Right renal cortex interstitium (tissue), 3 donors: ENCODE measurements at places on chromosomes 11 and 22.

DNA sequence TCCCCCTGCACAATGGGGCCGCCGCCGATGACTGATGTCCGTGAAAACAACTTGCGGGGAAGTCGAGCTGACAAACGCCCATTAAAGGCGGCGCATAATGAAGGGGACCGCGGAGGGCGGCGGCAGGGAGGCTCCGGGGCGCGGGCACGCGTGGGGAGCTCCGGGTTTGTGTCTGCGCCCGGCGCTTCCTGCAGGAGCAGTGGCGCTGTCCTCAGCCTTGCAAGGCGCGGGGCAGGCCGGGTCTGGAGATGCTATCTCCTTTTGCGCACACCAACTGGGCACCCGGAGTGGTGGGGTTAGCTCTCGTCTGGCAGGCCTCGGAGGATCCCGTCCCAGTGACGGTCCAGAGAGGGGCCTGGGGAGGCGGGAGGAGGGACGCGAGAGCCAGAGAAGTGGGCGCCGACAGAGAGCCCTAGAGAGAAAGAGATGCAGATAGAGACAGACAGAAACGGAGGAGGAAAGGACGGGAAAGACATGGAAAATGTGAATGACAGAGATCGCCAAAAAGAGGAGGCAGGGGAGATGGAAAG is 390 bp upstream of the FGF3 start:
- no peak for DNase-seq

DNA sequence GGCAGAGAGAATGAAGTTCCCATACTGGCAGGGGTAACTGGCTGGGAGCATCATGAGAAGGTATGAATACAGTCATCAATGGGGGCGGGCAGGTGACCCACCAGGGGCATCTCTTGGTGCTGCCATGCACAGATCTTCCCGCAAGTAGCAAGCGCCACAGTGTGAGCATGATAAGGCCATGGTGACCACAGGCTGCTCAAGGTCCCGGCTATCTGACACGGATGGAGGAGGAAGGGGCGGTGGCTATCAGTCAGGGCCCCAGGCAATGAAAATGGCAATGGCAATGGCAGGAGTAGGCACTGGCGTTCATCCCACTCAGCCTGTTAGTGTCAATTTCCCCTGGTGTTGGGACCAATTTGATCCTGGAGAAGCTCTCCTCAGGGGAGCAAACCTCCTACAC is 21.6 kb downstream of the ASCL2 start:
- no peak for DNase-seq

DNA sequence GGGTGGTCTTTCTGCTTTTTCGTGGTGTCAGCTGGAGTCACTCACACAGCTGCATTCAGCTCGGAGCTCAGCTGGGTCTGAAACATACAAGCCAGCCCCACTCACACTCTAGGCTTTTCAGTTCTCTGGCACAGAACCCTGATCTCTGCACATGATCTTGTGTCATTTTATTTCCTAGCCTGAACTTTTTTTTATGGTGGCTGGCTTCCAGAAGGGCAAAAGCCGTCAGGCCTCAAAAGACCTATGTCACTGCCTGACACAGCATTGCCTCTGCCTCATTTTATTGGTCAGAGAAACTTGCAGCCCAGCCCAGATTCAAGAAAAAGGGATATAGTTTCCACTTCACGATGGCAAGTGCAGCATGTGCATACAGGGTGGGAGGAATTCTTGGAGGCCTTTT is 117.8 kb downstream of the NTM start:
- DNase-seq: no peak

- DNase-seq: no peak
Measured at GRCh38 chr11:62889484-62890437, 9.1 kb downstream of the SLC3A2 start.

DNA sequence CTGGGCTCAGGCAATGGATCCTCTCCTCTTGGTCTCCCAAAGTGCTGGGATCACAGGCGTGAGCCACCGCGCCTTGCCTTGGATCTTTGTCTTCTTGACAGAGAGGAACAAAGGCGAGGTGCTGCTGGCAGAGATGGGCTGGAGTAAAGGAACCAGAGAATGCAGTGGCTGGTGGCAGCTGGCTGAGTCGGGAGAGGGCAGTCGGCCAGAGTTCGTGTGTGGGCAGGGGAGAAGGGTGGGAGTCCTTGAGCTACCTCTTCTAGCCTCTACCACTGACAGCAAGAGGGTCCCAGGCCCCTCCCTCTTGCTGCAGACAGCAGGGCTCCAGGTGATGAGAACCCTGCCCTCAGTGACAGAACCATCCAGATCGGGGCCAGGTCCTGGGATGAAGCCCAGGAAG is 86.2 kb upstream of the LINC01488 start:
- no peak for DNase-seq

DNA sequence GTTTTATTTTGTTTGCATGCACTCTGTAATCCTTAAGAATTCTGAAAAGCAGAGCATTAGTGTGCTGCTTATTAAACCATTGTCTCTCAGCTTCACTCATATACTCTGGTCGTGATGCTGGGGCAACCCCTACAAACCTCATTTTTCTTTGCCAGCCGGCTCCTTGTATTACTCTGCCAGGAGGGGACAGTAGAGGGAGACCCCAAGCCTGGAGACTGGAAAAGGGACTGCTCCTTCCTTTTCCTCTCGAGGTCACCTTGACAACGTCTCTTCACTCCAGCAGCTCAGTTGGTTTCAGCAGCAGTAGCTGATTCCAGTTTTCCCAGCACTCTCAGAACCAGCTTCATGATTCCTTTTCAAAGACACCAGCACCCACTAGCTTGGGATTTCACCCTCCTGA is 2.8 kb upstream of the JHY start:
- DNase-seq: no peak

GRCh38 chr11:61716478-61717285 is 35.8 kb upstream of the MYRF start:
- DNase-seq: no peak

GRCh38 chr22:43745411-43745770 is 66.7 kb downstream of the EFCAB6 start:
- DNase-seq: no peak

DNA sequence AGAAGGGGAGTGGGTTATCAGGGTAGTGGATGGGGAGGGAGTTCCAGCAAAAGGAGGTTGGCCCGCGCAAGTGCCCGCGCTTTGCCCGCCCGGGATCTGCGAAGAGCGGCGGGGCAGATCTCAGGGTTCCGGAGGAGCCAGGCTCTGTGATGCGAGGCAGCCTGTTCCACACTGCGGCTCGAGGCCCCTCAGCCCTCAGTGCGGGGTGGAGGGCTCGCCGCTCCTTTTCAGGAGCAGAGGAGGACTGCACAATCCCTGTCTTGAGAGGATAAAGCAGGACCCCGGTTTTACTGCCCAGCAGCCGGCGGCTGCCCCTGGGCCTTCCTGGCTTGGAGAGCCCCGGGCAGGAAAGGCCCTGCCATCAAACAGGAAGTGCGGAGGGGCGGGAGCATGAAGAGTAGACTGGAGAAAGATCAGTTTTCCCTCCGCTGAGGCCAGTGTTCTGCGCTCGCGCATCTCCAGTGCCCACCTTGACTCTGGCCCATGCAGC is 6.2 kb downstream of the SLC6A5 start:
- DNase-seq: no peak

GRCh38 chr22:24380220-24380904 is 47.0 kb upstream of the ADORA2A start:
- no peak for DNase-seq

GRCh38 chr11:125980436-125980835 is 34.6 kb downstream of the VSIG10L2 start:
- DNase-seq: no peak

DNA sequence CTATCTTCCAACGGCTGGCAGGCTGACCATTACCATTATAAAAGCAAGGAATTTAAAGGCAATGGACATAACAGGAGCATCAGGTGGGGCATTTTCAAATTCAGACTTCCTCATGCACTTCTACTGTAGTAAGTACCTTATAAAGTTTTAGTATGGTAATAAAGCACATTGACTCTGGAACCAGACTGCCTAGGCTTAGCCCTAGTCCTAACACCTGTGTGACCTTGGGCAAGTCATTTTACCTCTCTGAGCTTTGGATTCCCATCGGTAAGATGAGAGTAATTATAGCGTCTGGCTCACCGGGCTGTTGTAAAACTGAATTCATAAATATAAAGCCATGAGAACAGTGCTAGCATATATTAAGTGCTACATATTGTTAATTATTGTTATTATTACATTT is 69.2 kb upstream of the OLFML1 start:
- no peak for DNase-seq

DNA sequence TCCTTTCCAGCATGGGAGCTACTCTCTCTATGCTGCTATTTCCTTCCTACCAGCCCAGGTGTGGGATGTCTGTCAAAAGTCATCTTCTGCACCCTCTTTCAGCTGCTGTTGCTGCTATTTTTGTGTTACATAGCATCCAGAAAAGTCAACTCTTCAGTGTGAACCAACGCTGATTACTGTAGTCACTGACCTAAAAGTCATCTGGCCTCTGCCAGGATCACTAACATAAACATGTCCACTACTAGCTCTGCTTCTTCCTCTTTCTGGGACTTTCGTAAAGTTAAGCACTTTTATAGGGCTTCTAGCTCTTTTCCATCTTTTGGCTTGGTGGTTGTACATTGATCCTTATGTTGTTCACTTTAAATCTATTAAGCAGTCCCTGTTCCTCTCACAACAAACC is 90.2 kb upstream of the CARD18 start:
- no peak for DNase-seq

DNA sequence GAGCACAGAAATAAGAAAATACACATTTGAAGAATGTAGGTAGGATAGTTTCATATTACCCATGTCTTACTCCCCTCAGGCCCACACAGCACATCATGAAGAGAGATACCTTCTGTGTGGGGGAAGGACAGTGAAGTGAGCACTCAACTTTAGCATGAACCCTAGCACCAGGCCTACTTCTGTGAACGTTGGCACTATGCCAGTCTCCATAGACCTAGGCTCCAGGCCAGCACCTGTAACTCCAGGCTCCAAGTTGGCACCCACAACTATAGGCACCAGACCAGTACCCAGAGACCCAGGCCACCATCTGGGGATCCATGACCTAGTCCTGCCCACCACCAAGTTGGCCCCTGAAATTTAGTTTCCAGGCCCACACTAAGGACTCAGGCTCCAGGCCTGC is 410.9 kb downstream of the INSC start:
- no peak for DNase-seq

DNA sequence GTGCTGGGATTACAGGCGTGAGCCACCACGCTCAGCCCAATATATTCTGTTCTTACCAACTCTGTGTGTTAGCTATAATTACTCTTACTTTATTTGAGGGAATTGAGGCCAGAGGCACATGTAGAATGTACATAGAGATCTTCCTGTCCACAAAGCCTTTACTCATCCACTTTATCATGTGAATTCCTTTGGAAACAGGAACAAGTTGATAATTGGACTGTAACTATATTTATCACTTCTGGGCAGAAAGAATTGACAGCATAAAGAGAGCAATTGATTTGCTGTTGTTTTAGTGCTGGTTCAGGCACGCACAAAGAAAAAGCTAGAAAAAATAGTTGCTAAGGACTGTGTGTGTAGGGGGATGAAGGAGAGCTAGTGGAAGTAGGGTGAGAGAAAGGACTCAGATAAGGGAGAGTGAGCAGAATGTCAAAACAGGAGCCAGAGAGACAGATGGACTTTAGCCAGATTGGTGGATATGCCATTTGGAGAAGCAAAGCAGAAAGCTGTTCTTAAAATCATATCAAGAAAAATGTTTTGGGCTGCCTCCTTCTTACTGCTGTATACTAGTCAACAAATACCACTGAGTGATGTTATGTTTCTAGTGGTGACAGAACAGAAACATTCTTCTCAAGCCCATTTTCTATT is 929.8 kb upstream of the CNTN5 start:
- DNase-seq: no peak

DNA sequence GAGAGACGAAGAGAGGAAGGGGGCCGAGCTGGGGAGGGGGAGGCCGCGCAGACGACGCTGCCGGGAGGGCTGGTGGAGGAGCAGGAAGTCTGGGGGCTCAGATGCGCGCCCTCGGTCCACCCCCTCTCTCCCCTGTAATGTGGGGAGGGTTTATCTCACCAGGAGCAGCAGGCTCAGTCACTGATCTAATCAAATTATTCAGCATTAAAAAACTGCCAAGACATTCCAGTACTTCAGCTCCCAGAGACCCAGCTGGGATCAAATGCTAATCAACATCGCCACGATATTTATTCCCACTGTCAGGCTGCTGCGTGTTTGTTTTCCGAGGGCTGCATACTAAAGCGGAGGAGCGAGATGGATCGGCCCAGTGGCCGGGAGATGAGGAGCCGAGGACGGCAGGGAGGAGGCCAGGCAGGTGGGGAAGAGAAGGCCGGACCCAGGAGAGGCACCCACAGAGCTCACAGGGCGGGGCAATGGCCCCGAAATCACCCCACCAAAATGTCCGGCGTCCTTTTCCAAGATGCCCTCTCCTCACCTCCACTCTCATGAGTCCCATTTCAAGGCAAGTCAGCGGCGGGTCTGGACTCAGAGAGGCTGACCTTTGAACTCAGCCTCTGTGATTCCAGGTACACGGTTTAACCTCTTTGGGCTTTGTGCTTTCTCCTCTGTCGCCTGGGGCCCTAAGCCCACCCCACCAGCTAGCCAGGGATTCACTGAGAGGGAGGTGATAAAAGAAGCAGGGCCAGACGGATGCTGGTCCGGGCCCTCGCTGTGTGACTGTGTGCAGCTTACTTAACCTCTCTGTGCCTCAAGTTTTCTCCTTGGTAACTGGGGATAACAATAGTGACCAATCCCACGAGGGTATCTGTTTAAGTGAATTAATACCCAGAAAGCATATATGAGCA is 502.1 kb downstream of the MN1 start:
- no peak for DNase-seq

DNA sequence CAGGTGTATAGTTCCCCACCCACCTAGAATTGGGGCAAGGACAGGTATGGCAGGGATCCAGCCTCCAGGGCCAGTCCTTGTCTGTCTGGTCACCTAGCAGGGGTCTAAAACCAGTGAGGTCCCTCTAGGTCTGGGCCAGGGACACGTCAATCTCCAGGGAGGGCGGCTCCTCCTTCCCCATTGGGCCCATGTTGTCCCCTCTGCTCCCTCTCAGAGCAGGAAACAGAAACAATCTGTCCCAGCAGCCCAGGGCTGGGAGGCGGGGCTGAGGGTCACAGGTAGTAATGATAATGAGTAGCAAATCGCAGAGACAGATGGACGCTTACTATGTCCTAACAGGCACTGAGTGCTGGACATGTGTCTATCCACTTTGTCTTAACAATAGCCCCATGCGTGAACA is 22.8 kb upstream of the SYT7 start:
- no peak for DNase-seq

- no peak for DNase-seq
Measured at GRCh38 chr11:73465871-73466270, 89.7 kb downstream of the RELT start.

DNA sequence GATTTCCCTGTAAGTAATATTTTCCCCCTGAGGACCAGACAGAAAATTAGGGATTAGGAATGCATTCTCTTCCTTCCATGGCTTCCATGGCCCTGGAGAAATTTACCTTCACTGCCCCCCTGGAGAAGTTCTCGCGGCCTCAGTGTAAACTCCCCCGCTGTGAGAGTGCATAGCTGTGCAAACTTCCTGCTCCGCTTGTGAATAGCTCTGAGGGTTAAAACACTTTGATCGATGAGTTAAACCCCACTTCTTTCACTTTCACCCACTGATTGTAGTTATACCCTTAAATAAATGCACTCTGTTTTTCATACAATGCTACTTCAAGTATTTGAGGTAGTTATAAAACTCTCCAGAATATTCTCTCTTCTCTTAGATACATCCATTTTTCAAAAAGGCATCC is 190.8 kb downstream of the DSCAML1 start:
- DNase-seq: no peak
